Activated naive CD4-positive, alpha-beta T cell (primary cell): ENCODE measurements at places on chromosomes 1 and 21.
A peak's percentile ranks its signal among the peaks of the same experiment; 100 is the strongest.

GRCh38 chr1:186178426-186179043 is 196.5 kb downstream of the TPR start:
- DNase-seq: no peak

DNA sequence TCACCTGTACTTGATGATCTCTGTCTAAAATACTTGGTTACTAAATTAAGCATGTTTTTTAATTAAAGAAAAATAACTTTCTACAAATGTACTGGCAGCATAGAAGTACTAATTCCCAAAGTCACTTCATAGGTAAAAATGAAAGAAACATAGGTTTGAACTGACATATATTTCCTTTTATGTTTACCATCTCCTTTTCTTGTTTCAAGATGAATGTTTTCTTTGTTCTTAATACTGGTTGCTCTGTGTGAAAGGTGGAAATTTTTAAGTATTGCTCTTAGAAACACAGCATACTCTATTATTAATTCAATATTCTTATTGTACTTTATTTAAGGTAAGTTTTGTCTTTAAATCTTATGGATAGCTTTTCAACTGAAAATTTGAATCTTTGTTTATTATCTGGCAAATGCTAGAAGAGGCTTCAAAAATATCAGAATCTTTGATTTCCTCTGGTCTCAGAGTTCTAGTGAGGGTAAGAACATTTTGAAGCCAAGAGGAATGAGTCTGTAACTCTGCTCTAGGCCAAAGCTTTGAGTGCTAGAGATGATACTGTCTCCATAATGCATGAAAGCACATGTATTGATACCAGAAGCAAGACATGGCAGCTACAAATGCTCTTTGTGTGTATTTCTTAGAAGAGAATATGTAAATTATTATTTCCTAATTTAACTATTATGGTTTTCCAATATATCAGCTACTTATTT is 18.2 kb downstream of the RRP15 start:
- DNase-seq: no peak

DNA sequence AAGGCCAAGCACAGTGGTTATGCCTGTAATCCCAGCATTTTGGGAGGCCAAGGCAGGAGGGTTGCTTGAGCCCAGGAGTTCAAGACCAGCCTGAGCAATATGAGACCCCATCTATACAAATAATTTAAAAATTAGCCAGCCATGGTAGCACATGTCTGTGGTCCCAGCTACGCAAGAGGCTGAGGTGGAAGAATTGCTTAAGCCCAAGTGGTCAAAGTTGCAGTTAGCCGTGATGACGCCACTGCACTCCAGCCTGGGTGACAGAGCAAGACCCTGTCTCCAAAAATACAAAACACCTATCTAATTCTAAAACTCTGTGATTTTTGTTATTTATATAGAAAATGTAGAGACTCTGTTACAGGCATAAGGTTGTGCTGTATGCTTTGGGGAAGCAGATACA is 44.2 kb upstream of the ZYG11A start:
- no peak for DNase-seq

- no peak for DNase-seq
These were observed 62.7 kb downstream of the KAZN start for GRCh38 chr1:14661222-14661621.

- peak; percentile 38 for DNase-seq
These were observed 53.1 kb downstream of the S100B start for GRCh38 chr21:46551636-46552241.

DNA sequence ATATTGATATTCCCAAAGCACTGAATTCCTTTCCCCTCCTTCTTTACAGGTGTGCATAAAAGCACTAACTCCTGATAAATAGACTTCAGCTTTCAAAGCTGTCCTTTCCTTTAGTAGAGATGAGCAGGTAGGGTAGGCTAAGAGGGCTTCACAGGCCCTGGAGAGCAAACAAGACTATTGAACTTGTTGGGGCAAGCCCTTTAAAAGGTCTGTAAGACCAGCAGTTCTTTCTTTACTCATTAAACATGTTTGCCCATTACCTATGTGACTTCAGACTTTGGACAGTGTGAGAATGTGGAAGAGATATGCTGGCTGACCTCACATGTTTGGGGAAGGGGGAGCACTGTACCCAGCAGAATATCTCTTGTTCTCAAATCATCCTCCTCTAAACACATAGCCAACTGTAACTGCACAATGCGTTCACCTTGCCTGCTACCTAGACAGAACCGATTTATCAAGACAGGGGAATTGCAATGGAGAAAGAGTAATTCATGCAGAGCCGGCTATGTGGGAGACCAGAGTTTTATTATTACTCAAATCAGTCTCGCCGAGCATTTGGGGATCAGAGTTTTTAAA is 27.1 kb upstream of the HAO2 start:
- DNase-seq: no peak

GRCh38 chr21:28220680-28221079 is 772.0 kb downstream of the LTN1 start:
- DNase-seq: no peak

DNA sequence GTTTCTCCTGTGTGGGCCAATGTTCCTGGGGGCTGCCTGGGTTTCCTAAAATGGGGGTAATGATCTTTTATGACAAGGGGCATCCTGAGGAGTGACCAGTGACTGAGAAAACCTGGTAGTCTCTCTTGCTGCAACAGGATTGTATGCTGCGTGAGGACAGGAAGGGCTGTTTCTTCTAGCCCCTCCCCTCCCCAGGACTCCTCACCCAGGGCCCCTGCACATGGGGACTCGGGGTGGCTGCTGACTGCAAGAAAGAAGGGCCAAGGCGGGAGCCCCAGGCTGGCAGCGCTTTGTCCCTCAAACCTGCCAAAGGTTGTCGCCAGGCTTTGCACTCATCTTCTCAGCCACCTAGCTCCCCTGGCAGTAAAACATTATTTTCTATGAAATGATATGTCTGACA is 442.4 kb downstream of the CAMTA1 start:
- no peak for DNase-seq

- no peak for DNase-seq
These were observed 11.9 kb upstream of the KCNN3 start for GRCh38 chr1:154881820-154882535.

GRCh38 chr1:15423355-15424077 is 13.8 kb downstream of the EFHD2 start:
- no peak for DNase-seq

- DNase-seq: no peak
These were observed 22.0 kb upstream of the PRELP start for GRCh38 chr1:203453616-203454015.

DNA sequence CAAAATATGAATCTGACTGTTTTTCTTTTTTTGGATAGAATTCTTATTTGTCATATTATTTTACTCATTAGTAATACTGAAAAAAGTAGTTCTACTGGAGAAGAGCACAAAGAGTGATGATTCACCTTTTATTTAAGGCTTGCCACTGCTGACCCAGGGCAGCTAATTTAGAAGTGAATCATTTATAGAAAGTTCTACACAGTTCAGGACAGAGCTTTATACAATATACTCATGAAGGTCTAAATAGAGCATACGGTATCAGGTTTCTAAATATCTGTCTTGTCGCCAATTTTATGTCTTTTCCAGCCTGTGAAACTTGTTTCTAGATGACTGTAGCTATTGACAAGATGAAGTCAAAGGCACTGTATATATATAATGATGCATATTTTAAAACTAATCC is 25.0 kb downstream of the GIPC2 start:
- DNase-seq: no peak

DNA sequence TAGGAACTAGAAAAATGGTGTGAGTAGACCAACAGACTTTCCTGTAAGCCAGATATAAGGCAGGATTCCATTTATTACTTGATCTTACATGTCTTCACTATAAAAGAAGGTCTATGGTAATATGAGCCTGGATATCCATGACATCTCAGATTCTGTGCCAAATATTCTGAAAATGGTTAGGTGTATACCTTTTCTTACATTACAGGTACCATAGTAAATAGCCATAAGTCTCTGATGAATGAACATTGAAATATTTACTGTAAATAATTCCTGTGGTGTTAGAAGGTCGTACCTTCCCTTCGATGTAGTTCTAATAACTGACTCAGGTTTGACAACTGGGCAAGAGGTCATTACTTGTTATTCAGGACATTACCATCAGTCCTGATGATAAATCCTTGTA is 657.9 kb downstream of the BRINP3 start:
- no peak for DNase-seq

- DNase-seq: no peak
These were observed 1.4 kb upstream of the UBXN10 start for GRCh38 chr1:20184481-20184900.

DNA sequence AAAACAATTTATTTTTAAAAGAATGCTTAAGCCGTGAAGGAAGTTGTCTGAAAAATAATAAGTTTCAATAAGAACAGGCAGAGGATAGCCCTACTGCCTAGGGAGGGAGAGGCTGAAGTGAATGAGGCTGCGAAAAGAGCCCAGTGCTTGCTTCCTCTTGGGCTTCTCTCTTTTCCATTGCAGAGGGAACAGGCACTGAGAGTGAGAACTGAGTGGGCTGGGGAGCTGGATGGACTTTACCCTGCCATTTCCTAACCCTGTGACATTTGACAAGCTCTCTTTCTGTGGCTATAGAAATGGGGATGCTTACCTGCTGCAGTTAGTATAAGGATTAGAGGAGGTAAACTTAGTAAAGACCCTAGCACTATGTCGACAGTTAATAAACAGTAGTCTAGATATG is 30.0 kb downstream of the TENT5C start:
- DNase-seq: no peak

GRCh38 chr21:25572861-25573310 is 34.4 kb downstream of the MRPL39 start:
- no peak for DNase-seq

GRCh38 chr1:2443277-2444137 is 31.1 kb upstream of the PEX10 start:
- no peak for DNase-seq

DNA sequence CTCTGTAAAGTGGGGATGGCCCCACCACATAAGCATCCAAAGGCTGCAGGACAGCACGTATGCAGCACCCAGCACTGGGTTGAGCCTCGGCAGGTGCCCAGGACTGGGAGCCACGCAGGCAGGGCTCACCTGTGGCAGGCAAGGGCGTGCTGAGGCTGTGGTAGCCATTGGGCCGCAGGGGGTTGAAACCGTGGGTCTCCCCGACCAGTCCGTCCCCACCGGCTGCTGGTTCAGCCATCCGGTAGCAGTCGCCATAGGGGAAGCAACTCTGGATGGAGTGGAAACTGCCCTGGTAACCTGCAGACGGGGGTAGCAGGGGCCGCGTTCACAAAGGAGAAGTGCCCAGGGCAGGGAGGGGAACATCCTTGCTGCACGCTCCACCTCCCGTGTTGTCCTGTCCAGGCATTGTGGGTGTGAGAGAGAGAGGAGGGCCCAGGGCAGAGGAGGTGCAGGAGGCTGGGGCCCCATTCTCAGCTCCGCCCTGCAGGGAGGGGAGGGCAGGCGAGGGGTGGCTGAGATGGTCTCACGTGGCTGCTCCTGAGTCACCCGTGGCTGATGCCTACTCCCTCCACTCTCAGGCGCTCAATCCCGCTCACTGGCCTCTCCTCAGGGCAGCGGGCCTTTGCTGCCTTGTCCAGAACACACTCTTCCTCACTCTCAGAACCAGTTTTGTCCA is 49.9 kb downstream of the DMRTB1 start:
- no peak for DNase-seq

DNA sequence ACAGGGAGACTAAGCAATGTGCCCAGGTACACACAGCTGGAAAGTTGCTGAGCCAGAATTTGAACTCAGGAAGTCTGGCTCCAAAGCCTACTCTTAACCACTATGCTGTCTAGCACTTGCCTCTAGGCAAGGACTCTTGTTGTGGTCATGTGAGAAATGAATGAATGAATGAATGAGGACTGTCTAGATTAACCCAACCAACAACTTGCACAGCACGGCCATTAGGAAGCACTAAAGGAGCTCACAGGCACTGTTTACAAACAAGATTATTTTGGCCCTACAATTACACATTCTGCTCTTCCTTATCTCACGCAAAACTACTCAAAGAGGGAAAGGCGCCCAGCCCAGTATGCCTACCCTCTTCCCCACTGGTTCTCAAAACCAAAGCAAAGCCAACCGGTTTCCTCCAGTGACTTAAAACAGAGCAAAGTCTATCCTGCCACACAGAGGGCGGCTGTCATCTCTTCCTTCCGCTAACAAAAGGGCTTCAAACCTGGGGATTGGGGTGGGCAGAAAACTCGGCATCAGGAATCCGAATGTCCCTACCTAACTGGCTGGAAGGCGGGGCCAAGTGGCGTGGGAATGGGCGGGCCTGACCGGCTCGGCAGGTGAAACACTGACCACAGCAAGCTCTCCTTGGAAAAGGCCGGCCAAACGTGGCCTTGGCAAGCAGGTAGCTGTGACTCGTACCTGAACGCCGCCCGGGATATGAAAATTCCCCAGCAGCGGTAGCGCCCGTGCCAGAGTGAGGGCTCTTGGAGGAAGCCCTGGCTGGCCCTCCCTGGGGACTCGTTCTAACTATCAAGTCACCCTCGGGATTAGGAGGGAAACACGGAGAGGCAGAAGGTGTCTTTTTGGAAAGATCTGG is 948 bp downstream of the STK40 start:
- no peak for DNase-seq

GRCh38 chr1:116537898-116538297 is 32.9 kb downstream of the CD58 start:
- no peak for DNase-seq

- no peak for DNase-seq
These were observed 33.7 kb downstream of the FBXO42 start for GRCh38 chr1:16318555-16318954.

DNA sequence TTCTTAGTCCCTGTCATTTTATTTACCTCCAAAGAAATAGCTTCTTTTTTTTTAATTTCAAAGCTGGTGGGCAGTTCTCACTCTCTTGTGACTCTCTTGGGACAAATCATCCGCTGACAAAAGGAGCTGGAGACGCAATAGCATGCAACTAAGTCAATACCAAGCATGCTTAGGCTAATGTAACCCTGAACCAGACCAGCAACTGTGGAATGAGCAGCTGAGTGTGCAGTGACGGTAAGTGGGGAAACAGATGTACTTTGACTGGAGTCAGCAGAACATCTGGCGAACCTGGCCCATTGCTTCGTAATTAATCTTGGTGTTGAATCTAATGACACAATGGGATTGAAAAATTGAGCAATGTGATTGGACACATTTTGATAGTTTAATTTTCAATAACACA is 280.7 kb upstream of the PLXNA2 start:
- DNase-seq: no peak

GRCh38 chr21:38918607-38919346 is 113.0 kb downstream of the ETS2 start:
- DNase-seq: no peak
